SJCRH30 (cell line): ENCODE measurements at places on chromosomes 16 and 17. TPM values are rescaled to one million over a fixed set of nuclear protein-coding genes. Genes with fewer than 3 reads are reported as not detected.

Gene CLEC19A
- total RNA-seq: not detected in 2 replicates

GRCh38 chr17:17792551-17793377, 44.0 kb downstream of the SREBF1 start:
- no peak for DNase-seq
- peaks cover 8% of the 10 kb centered on the region for H3K4me1 ChIP-seq
- H3K36me3 ChIP-seq: peaks cover 48% of the 10 kb centered on the region

DNA sequence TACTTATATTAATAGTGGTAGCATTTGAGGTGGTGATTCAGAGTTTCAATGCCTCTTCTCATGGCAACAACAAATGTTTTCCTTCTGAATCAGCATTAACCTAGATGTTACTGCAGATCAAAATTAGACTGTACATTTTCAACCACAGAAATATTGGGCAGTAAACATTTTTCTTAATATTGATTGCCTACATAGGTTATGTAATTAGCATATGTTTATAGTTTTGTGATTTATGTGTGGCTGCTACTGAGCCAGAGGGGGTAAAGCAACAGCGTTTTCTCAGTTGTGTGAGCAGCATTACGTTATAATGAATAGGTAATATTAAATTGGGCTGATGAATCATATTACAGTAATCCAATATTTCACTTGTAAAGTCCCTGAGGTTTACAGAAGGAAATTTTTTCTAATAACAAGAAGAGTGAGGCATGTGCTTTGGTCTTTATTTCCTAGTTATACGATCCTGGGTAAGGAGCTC, 18.8 kb upstream of the BMERB1 start:
- no peaks in the 10 kb centered on the region for H3K4me1 ChIP-seq
- H3K27me3 ChIP-seq: no peaks in the 10 kb centered on the region
- no peak overlapping the region for H3K27ac ChIP-seq
- DNase-seq: no peak

GRCh38 chr16:25845901-25846300, 154.1 kb downstream of the HS3ST4 start:
- no peaks in the 10 kb centered on the region for H3K4me1 ChIP-seq
- H3K27me3 ChIP-seq: no peaks in the 10 kb centered on the region
- H3K36me3 ChIP-seq: no peaks in the 10 kb centered on the region

Gene OR4D1
- not detected in 2 replicates for total RNA-seq

DNA sequence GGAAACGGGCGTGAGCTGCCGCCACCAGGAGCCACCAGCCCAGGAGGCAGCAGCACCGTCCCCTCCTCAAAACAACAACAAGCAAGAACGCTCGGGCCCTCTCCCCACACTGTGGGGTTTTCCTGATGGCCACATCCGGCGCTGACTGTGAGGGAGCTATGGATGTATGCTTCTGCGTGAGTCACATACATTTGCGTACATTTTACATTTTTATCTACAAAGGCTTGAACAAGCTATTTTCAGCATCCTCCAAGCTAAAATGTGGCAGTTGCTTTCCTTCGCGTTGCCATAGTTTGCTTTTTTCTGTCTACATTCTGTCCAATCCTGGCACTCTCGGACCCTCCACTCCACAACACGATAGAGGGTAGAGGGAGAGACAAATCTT, 2.0 kb upstream of the ABR start:
- H3K27ac ChIP-seq: no peak overlapping the region
- no peak overlapping the region for H3K4me3 ChIP-seq
- no peaks in the 10 kb centered on the region for H3K36me3 ChIP-seq
- H3K4me1 ChIP-seq: 0 out of 2 replicates have a peak, but pooled peaks cover 5% of the 10 kb centered on the region
- no peaks in the 10 kb centered on the region for H3K27me3 ChIP-seq
- DNase-seq: no peak

DNA sequence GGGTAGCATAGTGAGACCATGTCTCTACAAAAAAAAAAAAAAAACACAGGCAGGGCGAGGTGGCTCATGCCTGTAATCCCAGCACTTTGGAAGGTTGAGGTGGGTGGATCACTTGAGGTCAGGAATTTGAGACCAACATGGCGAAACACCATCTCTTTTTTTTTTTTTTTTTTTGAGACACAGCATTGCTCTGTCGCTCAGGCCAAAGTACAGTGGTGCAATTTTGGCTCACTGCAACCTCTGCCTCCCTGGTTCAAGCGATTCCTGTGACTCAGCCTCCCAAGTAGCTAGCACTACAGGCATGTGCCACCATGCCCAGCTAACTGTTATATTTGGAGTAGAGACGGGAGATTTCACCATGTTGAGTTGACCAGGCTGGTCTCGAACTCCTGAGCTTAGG, 5.1 kb downstream of the RAMP2 start:
- peaks cover 7% of the 10 kb centered on the region for H3K4me1 ChIP-seq
- H3K4me3 ChIP-seq: no peak overlapping the region
- no peaks in the 10 kb centered on the region for H3K27me3 ChIP-seq

DNA sequence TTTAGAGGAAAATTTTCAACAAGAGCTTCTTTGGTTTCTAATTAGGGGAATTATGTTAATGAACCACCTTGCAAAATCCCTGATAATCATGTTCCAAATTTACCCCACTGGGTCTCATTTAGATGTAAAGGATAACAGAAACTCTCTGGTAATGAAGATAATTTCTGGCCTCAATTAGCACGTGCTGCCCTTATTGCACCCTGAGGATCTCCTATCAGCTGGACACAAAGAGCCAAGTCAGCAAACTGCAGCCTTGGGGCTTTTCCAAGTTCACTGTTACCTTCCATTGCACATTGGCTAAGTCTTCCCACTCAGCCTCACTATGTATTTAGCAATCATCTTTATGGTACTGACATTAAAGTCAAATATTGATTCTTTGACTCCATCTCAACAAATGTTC, 78.1 kb downstream of the GP2 start:
- no peaks in the 10 kb centered on the region for H3K27me3 ChIP-seq
- no peak for DNase-seq
- no peak overlapping the region for H3K4me3 ChIP-seq
- no peaks in the 10 kb centered on the region for H3K36me3 ChIP-seq

Gene SPNS2
- total RNA-seq: 0.08 TPM in 1 of 2 replicates, not detected in the other

- no peaks in the 10 kb centered on the region for H3K4me1 ChIP-seq
- no peak overlapping the region for H3K27ac ChIP-seq
- no peak for DNase-seq
- peaks cover 3% of the 10 kb centered on the region; the same call in 1 of the 2 replicates for H3K27me3 ChIP-seq
- H3K36me3 ChIP-seq: no peaks in the 10 kb centered on the region
- no peak overlapping the region for H3K4me3 ChIP-seq
Measured at GRCh38 chr16:5060073-5060641, 5.6 kb downstream of the C16orf89 start.

DNA sequence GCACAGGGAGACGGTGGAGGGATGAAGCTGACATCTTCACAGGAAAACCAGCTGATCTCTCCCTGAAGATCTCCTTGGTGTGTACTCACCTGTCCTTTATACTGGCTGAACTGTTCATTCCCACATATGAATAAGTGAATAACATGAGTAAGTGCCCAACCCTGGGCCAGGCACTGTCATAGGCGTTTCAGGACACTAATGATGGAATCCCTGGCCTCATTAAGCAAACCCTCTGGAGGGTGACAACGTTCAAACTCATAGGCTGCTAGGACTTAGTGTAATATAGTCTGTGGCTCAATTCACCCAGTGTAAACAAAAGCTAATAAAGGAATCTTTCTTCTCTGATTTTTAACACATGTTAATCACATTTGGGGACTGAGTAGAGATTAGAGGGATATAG, 24.5 kb downstream of the GAS7 start:
- H3K27ac ChIP-seq: no peak overlapping the region
- H3K36me3 ChIP-seq: no peaks in the 10 kb centered on the region
- H3K4me3 ChIP-seq: no peak overlapping the region
- no peak for DNase-seq

Gene TP53TG3F
- 0.16 TPM in 1 of 2 replicates, not detected in the other for total RNA-seq

DNA sequence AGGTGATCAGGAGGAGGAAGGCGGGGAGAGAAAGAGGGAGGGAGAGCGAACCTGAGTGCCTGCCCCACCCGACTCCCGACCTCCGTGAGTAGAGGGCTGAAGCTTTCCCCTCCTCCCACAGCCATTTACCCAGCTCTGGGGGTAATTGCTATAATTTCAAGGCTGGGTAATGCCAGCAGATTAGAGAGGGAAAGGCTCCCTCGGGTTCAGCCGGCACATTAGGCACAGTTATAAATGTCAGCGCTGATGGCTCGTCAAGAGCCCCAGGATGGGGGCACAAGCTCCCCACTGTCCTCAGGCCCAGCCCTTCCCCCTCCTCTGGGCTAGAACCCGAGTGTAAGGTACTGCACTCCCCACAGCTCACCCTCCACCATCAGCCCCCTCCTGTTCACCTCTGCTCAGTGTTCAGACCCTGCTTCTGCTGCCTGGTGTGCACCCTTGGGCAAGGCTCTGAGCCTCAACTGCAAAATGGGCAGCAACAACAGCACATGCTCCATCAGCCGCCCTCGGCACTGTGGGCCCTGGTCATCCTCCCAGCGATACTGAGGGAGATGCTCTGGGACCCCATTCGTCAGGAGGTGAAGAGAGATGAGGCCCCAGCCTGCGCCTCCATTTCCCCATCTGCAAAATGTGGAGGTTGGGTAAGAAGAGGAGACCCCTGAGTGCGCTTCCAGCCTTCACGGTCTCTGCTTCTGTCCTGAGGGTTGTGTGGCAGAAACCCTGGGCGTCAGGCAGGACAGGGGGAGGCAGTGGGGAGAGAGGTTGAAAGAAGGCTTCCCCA, 77.2 kb downstream of the NT5M start:
- H3K27ac ChIP-seq: no peak overlapping the region
- no peak for DNase-seq
- H3K4me3 ChIP-seq: no peak overlapping the region
- peaks cover 38% of the 10 kb centered on the region for H3K4me1 ChIP-seq

DNA sequence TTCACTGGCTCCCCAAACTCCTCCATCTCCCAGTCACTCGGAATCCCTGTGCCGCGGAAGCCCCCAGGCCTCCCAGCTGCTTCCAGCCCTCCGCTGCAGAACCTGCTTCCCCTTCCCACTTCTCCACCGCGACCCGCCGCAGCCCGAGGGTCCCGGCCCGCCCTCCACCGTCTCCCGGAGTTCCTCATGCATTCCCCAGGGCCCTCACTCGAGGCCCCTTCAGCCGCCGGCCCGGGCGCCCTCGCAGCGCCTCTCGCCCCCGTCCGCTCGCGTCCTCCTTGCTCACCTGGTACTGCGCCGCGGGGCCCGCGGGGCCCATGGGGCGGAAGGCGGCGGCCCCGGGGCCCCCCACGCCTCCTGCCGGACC, 329 bp downstream of the SMARCD2 start:
- no peaks in the 10 kb centered on the region for H3K36me3 ChIP-seq
- peak; percentile 34 for DNase-seq
- no peaks in the 10 kb centered on the region for H3K27me3 ChIP-seq
- peak overlapping the region; percentile 19; the same call in 1 of the 2 replicates for H3K27ac ChIP-seq
- H3K4me3 ChIP-seq: peak overlapping the region; percentile 83

GRCh38 chr16:67667453-67667816, 821 bp downstream of the C16orf86 start:
- no peaks in the 10 kb centered on the region for H3K27me3 ChIP-seq
- no peak overlapping the region for H3K27ac ChIP-seq
- H3K4me1 ChIP-seq: no peaks in the 10 kb centered on the region
- H3K36me3 ChIP-seq: no peaks in the 10 kb centered on the region
- peak overlapping the region; percentile 55 for H3K4me3 ChIP-seq

DNA sequence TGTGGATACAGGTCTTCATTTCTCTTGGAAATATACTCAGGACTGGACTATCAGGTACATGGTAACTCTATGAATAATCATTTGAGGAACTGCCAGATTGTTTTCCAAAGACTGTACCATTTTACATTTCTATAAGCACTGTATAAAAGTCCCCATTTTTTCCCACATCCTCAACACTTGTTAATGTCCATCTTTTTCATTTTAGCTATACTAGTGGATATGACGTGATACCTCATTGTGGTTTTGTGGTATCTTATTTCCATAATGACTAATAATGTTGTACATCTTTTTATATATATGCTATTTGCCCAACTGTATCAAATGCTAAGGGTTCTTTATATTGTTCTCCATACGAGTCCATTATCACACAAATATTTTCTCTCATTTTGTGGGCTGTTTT, 22.9 kb downstream of the NUP88 start:
- no peak for DNase-seq
- peaks cover 38% of the 10 kb centered on the region for H3K36me3 ChIP-seq

Gene MATCAP1
- total RNA-seq: 20.5 and 23.8 TPM in 2 replicates

- peaks cover 13% of the 10 kb centered on the region for H3K4me1 ChIP-seq
- no peak for DNase-seq
- no peaks in the 10 kb centered on the region; the same call in 1 of the 2 replicates for H3K36me3 ChIP-seq
- no peaks in the 10 kb centered on the region for H3K27me3 ChIP-seq
- H3K4me3 ChIP-seq: no peak overlapping the region
Measured at GRCh38 chr16:10967986-10968385, 23.6 kb downstream of the CLEC16A start.

DNA sequence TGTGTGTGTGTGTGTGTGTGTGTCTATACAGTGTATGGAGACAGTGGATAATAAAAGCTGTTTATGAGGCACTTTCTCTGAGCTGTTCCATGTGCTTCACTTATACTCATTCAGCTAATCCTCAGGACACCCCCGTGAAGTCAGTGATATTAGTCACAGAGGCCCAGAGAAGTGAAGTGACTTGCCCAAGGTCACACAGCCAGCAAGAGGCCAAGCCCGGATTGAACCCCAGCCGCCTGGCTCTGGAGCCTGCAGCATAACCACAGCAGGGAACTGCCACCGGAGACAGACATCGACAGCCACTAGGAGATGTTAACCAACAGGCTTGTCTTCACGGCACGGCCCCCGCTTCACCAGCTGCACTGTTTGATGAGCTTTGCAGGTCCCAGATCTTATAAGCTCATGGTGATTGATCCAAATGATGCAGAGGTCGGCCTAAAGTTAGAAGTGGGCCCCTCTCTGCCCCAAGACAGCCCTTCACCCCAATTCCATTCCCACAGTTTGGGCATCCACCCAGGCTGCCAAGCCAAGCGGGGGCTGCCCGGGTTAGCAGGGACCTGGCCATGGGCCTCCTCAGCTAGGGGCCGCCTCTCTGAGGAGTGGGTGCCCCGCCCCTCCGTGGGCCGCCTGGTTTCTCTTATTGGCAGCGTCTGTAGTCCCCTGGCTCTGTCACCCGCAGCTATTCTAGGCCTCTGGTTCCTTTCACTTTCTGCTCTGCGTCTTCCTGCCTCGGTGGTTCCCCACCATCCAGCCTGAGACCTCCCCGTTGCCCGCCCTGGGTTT, 30.9 kb downstream of the SOCS1 start:
- no peaks in the 10 kb centered on the region for H3K4me1 ChIP-seq
- no peak overlapping the region for H3K4me3 ChIP-seq
- no peak for DNase-seq
- H3K27ac ChIP-seq: no peak overlapping the region
- H3K27me3 ChIP-seq: no peaks in the 10 kb centered on the region
- H3K36me3 ChIP-seq: no peaks in the 10 kb centered on the region

- no peak for DNase-seq
- H3K36me3 ChIP-seq: peaks cover 84% of the 10 kb centered on the region
- H3K4me1 ChIP-seq: peaks cover 12% of the 10 kb centered on the region
- no peak overlapping the region for H3K4me3 ChIP-seq
- no peak overlapping the region for H3K27ac ChIP-seq
Measured at GRCh38 chr17:21028192-21028591, 14.6 kb downstream of the USP22 start.
